ENCODE measurements at places on chromosomes 6 and 20. TPM values are rescaled to one million over a fixed set of nuclear protein-coding genes. Genes with fewer than 3 reads are reported as not detected.

DNA sequence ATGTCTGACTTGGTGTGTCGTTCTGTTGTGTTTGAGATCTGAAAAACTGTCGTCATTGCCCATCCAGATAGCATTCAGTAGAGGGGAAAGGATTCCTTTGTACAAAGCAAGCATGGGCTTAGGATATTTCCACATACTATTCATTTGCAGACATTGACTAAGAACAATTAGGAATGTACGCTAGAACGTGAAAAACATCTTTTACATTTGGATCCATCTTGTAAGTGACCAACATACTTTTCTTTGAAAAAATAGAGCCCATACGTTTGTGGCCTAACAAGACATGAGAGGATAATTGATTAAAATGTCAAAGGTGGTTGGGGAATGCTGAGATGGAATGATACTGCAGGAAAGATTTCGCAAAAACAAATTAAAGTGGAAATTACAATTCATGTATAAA, 225.8 kb upstream of the QKI start:
- DNase-seq, result no peak

GRCh38 chr6:144853603-144854002, 568.5 kb downstream of the UTRN start:
- DNase-seq, result no peak

DNA sequence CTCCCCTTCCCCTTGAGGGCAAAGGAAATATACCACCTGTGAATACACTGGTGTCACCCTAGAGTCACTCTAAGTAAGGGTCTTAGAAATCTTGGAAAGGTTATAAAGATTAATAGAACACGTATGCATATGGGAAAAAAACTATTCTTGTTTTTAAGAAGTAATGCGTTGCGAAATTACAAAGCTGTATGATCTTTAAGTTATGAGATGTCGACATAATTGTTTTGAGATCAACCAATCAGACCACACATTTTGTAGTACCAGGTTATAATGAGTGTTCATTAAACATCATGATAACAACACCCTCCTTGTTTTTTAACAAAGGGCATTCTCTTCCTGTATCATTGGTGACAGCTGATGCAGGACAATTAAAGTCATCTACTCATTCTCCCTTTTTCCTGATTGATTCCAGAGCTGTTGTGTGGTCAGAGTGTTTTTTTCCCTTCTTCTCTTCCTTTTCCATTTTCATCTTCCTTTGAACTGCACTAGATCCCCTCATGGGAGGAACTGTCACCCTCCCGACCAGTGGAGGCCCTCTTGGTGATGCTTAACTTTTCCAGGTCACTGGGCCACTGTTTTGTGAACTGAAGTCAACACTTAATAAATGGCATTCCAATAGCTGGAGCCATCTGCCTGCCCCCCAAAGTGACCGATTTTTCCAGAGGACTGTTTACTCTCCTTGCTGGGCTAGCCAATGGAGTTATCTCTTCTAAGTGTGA, 37.0 kb downstream of the PRDM1 start:
- DNase-seq, result no peak

GRCh38 chr6:137351890-137352289, 132.7 kb upstream of the IFNGR1 start:
- DNase-seq, result no peak

SNAI1 gene
- total RNA-seq, result 0.43 TPM
